Caki2 (cell line): ENCODE measurements at places on chromosomes 7 and 10. TPM values are rescaled to one million over a fixed set of nuclear protein-coding genes. Genes with fewer than 3 reads are reported as not detected.

GRCh38 chr10:78650122-78650521 is 418.6 kb upstream of the ZMIZ1 start:
- DNase-seq: no peak

The HOXA9 gene
- 46.9 and 62.2 TPM in 2 replicates for total RNA-seq

GRCh38 chr7:47698386-47698785 is 116.5 kb upstream of the TNS3 start:
- DNase-seq: no peak

- no peak for DNase-seq
Observed at GRCh38 chr10:100745882-100746783, 751 bp downstream of the PAX2 start.

The ELFN1 gene
- not detected in 2 replicates for total RNA-seq

The NEUROG3 gene
- not detected in 2 replicates for total RNA-seq

The ITPRID1 gene
- not detected in 2 replicates for total RNA-seq

- DNase-seq: no peak
Observed at GRCh38 chr10:867807-868206, 63.7 kb downstream of the LARP4B start.

The POLD2 gene
- 211 and 243 TPM in 2 replicates for total RNA-seq

DNA sequence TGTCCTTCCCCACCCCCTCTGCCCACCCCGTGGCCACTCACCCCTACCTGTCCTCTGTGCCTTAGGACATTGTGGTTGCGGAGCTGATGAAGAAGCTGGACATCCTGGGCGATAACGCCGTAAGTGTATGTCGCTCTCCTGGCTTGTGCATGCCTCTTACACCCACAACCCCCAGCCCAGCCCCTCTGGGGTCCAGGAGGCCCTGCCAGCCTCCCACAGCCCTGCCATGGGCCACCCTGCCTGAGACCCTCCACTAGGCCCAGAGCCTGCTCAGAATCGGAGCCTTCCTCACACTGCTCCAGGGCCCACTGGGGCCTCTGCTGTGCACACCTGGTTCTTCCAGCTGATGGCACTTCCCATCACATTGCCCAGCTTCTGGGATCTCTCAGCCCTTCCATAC is 36.8 kb upstream of the DPYSL4 start:
- no peak for DNase-seq

GRCh38 chr7:81236560-81236959 is 317.7 kb upstream of the SEMA3C start:
- DNase-seq: no peak

The GRB10 gene
- 83.7 and 87.2 TPM in 2 replicates for total RNA-seq

GRCh38 chr7:39565538-39565937 is 666 bp upstream of the YAE1 start:
- DNase-seq: no peak

The PRF1 gene
- total RNA-seq: not detected in 2 replicates
